ENCODE measurements at places on chromosomes 1 and 21. TPM values are rescaled to one million over a fixed set of nuclear protein-coding genes. Genes with fewer than 3 reads are reported as not detected.

Gene LHX8
- total RNA-seq: not detected

Gene FCRLB
- total RNA-seq: 0.25 TPM

Gene ANXA9
- 0.10 TPM for total RNA-seq

Gene BTF3L4
- total RNA-seq: 32.7 TPM

Gene FAM72B
- total RNA-seq: 22.9 TPM

Gene SAMSN1
- total RNA-seq: 51.3 TPM

Gene THEM5
- not detected for total RNA-seq

Gene RGS8
- total RNA-seq: not detected
